RPMI7951 (cell line): ENCODE measurements at places on chromosomes 5 and 9. TPM values are rescaled to one million over a fixed set of nuclear protein-coding genes. Genes with fewer than 3 reads are reported as not detected.

DNA sequence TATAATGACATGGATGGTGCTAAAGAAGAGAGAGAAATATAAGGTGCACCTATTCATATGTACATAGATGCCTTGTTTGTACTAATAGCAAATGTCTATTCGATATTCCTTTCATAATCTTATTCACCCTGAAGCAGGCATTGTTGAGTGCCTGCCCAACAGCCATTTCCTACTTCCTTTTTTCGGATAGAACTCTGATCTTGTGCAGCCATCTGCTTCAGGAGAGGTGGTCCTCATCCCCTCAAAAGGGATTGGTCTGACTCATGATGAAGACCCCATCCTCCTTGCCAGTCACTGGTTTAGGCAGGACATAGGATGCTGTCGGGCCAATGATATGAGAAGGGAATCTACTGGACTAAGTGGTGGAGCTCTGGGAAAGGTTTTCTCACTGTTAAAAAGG, 8.4 kb upstream of the RANBP3L start:
- no peak for DNase-seq

ZNF354B gene
- 2.6 and 6.1 TPM in 2 replicates for total RNA-seq

F2RL2 gene
- 18.7 and 24.2 TPM in 2 replicates for total RNA-seq

CERCAM gene
- 70.6 and 72.0 TPM in 2 replicates for total RNA-seq

- no peak for DNase-seq
These were observed 147.3 kb downstream of the OSTF1 start for GRCh38 chr9:75235632-75236031.

DNA sequence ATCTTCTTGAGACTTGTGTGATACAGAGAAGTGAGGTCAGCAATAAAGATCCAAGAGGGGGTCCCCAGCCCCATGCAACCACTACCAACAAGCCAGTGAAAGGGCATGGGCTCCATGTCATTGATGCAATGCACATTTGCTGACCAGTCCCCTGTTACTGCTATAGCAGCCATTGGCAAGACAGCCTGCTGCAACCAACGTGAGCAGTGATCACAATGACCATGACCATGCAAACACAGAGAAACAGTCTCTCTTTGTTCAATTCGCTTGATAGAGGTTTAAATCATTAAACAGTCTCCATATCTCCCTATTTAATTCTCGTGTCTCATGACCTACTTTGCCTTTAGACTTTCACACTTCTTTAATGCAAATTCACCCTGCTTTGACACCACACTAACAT, 30.0 kb upstream of the FOXB2 start:
- DNase-seq: no peak

DNA sequence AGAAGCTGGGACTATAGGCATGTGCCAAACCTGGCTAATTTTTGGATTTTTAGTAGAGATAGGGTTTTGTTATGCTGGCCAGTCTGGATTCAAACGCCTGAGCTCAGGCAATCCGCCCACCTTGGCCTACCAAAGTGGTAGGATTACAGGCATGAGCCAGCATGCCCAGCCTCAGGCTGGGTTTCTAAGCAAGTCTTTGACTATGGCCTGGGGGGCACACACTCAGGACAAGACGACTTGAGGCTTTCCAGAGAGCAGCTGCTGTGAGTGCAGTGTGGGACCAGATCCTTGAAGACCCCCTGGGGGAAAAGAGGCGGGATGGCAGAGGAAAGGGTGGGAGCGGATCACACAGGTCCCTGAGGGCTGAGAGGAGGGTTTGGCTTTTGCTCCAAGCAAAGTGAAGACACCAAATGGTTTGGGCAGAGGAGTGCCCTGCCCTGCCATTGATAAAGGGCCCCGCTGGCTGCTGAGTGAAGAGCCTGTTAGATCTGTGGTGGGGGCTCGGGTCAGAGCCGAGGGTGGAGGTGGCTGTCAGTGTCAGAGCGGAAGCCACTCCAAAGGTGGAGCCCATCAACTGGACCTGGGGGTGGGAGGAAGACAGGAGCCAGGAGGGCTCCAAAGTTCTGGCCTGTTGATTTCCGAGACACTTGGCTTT, 46.8 kb upstream of the FUBP3 start:
- no peak for DNase-seq

CFAP77 gene
- total RNA-seq: 0.29 TPM in 1 of 2 replicates, not detected in the other

GRIN3A gene
- not detected in 2 replicates for total RNA-seq

LHX2 gene
- total RNA-seq: 0.39 and 1.1 TPM in 2 replicates

DNA sequence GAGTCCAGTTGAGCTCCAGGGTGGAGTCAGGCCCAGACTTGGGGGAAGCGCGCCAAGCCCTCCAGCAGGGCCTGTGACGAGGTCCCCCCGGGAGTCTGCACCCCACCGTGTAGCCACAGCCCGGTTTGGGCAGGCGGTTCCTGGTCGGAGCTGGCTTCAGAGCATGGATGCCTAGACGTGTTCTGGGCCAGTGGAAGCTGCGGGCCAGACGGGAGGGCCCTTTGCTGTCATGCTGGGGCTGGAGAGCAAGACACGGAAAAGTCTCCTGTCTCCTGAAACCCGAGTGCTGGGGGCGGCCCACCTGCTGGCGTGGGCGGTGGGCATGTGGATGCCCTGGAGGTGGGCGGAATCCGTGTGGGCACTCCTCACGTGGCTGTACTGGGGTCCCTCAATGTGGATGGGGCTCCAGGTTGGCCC, 1.9 kb downstream of the GPSM1 start:
- no peak for DNase-seq

DNA sequence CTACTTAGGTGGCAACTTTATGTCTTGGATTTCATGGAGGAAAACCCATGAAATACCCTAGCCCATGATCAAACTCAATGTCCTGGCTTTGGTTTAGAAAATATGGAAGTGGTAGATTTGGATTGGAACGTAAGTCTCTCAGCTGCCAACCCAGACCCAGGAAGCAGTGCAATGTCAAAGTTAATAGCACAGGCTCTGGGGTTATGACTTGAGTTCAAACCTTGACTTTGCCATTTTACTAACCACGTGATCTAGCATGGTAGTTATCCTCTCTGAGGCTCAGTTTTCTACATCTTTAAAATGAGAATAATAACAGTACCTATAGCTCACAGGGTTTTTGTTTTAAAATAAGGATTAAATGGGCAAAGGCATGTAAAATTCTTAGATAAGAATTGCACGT, 13.8 kb downstream of the FYB1 start:
- no peak for DNase-seq

DNA sequence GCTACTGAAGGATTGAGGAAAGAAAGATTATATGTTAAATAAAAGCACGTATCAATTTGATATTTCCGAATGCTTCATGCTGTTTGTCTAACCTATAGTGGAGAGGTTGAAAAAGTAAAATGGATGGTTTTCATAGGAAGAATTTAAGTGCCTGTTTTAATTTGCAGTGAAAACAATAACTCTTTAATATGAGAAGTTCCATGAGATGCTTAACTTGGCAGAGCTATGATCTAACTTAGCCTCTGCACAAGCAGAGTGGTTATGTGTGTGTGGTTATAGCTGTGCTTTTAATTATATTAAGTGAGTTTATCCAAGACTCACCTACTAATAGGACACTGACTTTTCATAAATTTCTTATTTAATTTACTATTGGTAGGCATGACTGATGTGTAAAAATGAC, 57.4 kb downstream of the AOPEP start:
- no peak for DNase-seq

CYSRT1 gene
- total RNA-seq: 0.36 and 1.1 TPM in 2 replicates

TAF11L10 gene
- total RNA-seq: not detected in 2 replicates

- no peak for DNase-seq
These were observed 136.3 kb upstream of the SMARCA2 start for GRCh38 chr9:1878811-1879210.

- peak; percentile 42 for DNase-seq
These were observed 80.1 kb downstream of the ITGA1 start for GRCh38 chr5:52867809-52868208.

- no peak for DNase-seq
These were observed 46.3 kb downstream of the NACC2 start for GRCh38 chr9:136048560-136049411.

- peak; percentile 23 for DNase-seq
These were observed 1.5 kb downstream of the SPAAR start for GRCh38 chr9:35910613-35911359.

- DNase-seq: no peak
These were observed 114.9 kb upstream of the SLCO6A1 start for GRCh38 chr5:102613661-102614060.

- DNase-seq: no peak
These were observed 116.6 kb downstream of the ESM1 start for GRCh38 chr5:54868511-54869483.

GOLM1 gene
- total RNA-seq: 29.9 and 31.9 TPM in 2 replicates

DNA sequence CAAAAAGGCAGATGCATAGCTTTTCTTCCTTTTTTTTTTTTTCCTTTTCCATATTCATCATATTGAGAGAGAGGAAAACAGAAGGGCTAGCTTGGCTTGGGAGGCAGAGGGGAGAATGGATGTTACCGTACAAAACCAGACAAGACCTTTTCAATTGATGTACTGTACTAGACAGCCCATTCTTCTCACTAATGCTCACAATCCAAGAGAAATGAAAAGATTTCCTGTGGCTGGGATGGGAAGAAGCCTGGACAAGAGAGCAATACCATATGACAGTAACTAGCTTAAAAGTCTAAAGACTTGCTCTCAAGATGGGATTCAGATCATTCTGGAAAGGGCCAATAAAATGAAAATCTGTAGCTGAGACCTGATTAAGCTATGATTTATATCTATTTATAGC, 3.4 kb downstream of the CEMIP2 start:
- no peak for DNase-seq

GRCh38 chr9:89501311-89501898, 3.5 kb upstream of the SEMA4D start:
- no peak for DNase-seq

- peak; percentile 5 for DNase-seq
These were observed 518.1 kb downstream of the CSNK1G3 start for GRCh38 chr5:124030043-124030491.

GRCh38 chr9:117392992-117393391, 21.9 kb downstream of the ASTN2 start:
- no peak for DNase-seq

GRCh38 chr9:137679249-137679648, 60.4 kb downstream of the EHMT1 start:
- no peak for DNase-seq

FOXD4L4 gene
- 0.20 TPM in 1 of 2 replicates, not detected in the other for total RNA-seq

DNA sequence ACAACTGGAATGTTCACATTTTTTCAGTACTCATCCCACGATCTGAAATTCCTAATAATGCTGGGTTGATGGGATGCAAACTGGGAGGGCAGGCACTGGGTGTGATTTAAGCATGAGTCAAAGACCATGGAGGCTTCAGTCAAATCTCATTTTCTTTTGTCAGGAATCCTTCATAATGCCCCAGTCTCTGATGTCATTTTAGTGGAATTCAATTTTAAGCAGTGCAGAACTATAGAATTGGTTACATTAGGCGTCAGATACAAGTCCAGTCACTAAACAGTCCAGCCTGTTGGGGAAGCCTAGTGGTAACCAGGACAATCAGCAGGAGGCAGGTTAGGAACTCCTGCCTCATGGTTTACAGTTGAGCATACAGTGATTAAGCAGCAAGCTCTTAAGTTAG, 41.0 kb upstream of the TMEM215 start:
- no peak for DNase-seq

DNA sequence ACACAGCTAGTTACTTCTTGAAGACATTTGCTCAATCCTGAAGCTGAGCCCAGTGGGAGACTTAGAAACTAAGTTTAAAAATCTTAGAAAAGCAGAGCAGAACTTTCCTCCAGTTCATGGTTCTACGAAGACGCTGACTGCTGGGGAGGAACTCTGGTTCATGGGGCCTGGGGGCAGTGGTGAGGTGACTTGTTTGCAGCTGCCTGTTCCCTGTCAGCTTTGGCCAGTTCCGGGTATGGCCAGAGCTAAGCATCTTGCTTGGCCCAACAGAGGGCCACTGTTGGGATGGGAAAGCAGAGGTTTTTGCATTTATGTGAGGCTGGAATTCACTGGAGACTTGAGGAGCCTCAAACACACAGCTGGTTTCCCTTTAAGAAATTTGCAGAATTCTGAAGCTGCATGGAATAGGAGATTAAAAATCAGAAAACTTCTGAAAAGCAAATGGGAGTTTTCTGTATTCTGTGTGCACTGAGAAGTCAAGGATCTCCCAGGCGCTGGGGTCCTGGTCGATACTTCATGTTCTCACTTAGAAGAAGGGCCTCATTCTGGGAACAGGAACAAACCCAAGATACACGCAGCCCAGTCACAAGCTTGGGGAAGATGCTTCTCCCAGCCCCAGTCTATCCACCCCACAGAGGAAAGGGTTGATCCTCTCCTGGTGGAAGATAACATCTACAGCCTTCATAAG, 10.6 kb upstream of the HMHB1 start:
- DNase-seq: no peak

DNA sequence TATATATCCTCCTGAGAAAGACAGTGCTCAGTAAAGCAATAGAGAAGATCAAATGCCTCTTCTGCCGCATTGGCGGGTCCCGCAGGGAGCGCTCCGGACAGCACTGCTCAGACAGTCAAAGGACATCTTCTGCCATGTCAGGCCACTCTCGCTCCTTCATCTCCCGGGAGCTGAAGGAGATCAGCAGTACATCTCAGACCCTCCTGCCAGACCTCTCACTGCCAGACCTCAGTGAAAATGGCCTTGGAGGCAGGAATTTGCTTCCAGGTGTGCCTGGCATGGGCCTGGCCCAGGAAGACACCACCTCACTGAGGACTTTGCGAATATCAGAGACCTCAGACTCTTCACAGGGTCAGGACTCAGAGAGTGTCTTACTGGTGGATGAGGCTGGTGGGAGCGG, 12.2 kb downstream of the PTGER4 start:
- DNase-seq: no peak

TAF11L12 gene
- total RNA-seq: not detected in 2 replicates

GRM6 gene
- total RNA-seq: not detected in 2 replicates

PCDHGB6 gene
- 0.84 and 0.88 TPM in 2 replicates for total RNA-seq

AKNA gene
- total RNA-seq: 2.9 and 4.2 TPM in 2 replicates

DNA sequence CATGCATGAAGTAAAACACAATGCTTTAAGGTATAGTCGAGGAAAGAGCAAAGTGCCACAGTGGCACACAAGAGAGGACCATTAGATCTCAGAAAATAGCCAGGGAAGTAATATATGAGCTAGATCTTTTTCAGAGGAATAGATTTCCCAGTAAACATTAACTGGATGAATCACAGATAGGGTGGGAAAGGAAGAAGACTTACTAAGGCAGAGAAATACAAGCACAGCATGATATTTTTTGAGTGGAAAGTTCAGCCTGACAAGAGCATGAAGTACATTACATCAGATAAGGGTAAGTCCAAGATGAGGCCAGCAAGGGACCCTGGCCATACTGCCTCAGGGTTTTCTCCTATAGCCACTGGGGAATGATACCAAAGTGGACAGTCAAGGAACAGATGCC, 804.6 kb upstream of the DMAC1 start:
- no peak for DNase-seq
